ENCODE measurements at places on chromosomes 3 and 15.

GRCh38 chr3:42043099-42043813 lies 47.9 kb upstream of the TRAK1 start:
- H3K27me3 ChIP-seq, result no peaks in the 10 kb centered on the region
- H3K36me3 ChIP-seq, result no peaks in the 10 kb centered on the region
- no peak for DNase-seq

DNA sequence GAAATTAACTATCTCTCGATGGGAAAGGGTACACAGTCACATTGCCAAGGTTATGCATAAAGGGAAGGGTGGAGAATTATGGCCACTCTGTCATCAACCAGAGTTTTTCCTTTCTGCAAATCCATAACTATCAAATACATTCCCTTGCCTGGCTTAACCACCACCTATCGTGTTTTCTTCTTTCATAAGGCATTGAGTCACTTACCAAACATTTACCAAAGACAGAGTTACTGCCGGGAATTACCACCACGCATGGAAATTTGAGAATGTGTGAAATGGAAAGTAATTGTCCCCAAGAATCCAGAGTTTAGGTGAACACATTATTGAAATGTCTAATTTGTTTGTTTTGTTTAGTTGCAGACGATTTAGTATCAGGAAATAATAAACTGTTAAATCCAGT lies 134.3 kb upstream of the LRRN1 start:
- no peak overlapping the region for H3K27ac ChIP-seq
- no peaks in the 10 kb centered on the region for H3K27me3 ChIP-seq
- no peak overlapping the region for H3K4me3 ChIP-seq
- peaks cover 14% of the 10 kb centered on the region for H3K4me1 ChIP-seq
- no peaks in the 10 kb centered on the region for H3K36me3 ChIP-seq
- no peak for DNase-seq

DNA sequence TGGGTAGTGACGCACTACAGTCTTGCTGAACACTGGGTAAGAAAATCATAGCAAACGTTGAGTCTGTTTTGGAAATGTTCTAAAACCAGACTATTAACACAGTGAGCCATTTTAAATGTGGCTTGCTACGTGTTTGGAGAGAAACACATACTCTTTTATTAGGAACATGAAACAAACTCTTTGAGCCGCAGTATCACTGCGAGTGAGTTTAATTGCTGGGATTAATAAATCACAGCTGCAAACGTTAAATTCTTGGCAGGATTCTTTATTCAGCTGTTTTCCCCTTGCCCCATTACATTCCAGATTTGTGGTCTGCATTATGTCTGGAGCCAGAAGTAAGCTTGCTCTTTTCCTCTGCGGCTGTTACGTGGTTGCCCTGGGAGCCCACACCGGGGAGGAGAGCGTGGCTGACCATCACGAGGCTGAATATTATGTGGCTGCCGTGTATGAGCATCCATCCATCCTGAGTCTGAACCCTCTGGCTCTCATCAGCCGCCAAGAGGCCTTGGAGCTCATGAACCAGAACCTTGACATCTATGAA lies 33.6 kb downstream of the BTD start:
- no peak overlapping the region for H3K27ac ChIP-seq
- H3K36me3 ChIP-seq, result peaks cover 4% of the 10 kb centered on the region
- no peak for DNase-seq
- no peaks in the 10 kb centered on the region for H3K27me3 ChIP-seq

GRCh38 chr3:77889616-77890015 lies 849.7 kb downstream of the ROBO2 start:
- DNase-seq, result no peak
- H3K27ac ChIP-seq, result no peak overlapping the region
- H3K27me3 ChIP-seq, result no peaks in the 10 kb centered on the region
- H3K4me3 ChIP-seq, result no peak overlapping the region
